IPS DF 19.7 (cell line): ENCODE measurements at places on chromosomes 5 and 9.
A peak's percentile ranks its signal among the peaks of the same experiment; 100 is the strongest.

DNA sequence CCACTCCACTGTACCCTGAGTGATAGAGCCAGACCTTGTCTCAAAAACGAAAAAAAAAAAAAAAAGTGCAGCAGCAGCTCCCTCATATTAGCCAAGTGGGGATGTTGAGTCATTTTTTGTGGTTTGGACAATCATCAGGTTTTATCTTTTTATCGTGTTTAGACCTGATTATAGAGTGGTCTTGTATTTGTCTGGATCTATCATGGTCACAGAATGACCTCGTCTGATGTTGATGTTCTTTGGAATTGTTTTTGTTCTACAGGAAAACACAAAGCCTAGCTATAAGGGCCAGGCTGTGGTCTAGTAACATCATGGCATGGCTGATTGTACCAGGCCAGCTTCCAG, 1.6 kb upstream of the FBXW11 start:
- no peak for DNase-seq

DNA sequence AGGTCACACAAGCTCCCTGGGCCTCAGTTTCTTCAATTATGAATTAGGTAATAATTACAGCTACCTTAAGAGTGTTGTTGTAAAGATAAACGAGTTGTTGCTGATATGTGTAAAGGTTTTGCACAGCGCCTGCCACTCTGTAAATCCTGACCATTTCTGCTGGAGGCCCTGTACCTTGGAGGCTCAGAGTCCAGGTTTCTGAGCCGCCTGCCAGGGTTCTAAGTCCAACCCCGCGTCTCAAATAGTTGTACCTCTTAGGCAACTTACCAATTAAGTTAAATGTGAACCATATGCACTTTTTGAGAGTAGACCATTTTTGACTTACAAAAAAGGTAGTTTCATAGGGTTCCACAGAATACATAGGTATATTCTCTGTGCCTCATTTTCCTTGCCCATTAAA, 156.8 kb upstream of the KLF9 start:
- DNase-seq: no peak

GRCh38 chr9:89145097-89145496, 33.5 kb downstream of the SHC3 start:
- DNase-seq: no peak

DNA sequence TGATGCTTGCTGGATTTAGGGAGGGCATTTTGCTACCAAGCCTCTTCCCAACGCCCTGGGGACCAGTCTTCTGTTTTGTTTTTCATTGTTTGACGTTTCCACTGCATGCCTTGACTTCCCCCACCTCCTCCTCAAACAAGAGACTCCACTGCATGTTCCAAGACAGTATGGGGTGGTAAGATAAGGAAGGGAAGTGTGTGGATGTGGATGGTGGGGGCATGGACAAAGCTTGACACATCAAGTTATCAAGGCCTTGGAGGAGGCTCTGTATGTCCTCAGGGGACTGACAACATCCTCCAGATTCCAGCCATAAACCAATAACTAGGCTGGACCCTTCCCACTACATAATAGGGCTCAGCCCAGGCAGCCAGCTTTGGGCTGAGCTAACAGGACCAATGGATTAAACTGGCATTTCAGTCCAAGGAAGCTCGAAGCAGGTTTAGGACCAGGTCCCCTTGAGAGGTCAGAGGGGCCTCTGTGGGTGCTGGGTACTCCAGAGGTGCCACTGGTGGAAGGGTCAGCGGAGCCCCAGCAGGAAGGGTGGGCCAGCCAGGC, 23.0 kb downstream of the PCDHGC5 start:
- no peak for DNase-seq

DNA sequence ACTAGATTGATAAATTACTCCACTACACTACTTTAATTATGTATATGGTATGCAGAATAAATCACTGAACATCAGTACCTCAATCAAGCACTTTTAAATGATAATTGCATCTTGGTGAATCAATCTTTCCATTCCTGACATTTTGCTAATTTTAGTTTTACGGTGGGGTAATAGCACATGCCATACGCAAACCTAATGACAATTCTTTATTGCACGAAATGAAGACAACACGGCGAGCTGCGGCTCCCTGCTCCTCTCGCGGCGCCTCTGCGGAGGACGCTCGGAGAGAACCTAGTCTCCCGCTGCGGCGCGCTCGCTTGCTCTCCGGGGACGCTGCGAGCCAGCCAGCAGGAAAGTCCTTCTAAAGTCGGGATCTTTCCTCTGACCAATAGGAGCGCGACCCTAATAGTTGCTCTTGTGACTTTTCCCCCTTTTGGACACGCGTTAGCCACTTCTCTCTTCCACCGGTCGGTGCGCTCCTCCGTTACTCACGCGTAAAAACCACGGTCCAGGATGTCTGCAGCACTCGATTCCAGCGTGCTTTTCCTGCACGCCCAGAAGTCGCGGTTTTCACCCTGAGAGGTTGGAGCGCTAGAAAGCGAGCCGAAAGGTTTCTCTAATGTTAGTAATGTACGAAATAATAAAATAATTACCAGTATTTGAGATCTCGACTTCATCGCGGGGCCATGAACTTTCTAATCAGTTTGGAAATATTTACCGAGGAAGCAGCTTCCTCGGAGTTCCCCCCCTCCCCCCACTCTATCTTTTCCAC, 1.0 kb upstream of the MEF2C start:
- DNase-seq: no peak

GRCh38 chr9:82923092-82923911, 139.6 kb downstream of the RASEF start:
- DNase-seq: no peak

- no peak for DNase-seq
Measured at GRCh38 chr5:38267372-38267771, 9.0 kb downstream of the EGFLAM start.

GRCh38 chr5:99258819-99259218, 330.0 kb upstream of the CHD1 start:
- no peak for DNase-seq

DNA sequence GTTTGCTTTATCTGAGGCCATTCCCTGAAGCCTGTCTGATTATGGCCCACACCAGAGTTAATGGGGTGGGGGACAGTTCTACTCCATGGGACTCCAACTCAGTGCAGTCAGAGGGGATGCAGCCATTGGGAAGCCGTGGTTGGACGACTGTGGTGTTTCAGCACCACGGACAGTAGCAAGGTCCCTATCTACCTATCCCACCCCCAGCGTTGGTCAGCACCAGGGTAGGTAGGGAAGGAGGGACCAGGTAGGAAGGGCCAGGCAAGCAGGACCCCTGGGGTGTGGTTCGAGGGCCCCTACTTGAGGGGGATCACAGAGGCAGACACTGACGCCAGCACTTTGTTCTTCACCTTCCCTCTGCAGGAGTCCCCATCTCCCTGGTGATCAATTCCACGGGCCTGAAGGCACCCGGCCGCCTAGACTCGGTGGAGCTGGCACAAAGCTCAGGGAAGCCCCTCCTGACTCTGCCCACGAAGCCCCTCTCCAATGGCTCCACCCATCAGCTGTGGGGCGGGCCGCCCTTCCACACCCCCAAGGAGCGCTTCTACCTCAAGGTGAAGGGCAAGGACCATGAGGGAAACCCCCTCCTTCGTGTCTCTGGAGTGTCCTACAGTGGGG, 33.2 kb downstream of the HMCN2 start:
- DNase-seq: no peak

DNA sequence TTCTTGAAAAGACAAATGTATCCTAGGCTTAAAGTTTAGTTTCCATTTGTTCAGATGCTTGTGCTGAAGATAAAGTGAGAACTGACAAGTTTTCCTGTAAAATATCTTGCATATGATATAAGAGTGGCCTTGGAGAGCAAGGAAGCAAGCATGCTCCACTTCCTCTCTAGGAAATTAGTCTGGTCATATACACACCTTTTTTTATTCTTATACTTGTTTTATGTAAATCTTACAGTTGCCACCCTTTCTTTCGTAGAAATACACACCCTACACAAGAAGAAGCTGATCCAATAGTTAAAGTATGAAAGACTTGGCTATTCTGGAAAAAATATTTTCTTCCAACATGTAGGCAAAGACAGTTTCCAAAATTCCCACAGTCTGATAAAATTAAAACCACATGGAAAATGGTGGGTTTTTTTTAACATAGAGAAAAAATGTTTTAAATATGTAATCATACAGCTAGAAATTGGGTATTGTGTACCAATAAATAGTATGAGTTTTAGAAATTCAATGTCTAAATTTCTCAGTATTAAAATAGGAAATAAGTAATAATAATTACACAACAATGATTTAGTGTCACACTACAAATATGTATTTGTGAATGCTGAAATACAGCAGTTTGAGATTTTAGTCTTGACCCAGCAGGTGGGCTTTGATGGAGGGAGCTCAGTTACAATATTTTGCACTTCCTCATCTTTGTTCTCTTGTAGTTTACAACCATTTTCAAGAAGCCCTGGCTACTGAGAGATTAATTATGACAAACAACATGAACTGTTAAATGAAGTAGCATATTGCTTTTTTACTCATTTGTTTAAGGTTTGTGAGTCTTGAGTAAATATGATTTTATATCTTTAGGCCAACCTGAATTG, 185.7 kb upstream of the GNA14 start:
- DNase-seq: no peak

DNA sequence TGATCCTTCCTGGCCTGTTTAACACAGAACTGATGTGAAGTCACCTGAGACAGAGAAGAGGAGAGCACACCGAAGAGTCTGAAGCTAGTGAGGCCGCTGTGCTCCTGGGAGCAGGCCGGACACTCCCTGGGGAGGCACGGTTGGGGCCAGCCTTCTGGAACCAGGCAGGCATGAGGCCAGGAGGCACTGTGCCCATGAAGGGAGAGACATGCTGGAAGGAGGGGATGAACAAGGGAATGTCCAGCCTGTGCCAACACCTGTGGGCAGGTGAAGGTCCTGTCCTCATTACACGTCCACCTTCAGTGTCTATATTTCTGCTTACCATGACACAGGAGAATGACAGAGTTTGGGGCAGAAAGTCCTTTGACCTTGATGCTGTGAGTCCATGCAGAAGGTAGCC, 183.8 kb upstream of the S1PR3 start:
- no peak for DNase-seq

DNA sequence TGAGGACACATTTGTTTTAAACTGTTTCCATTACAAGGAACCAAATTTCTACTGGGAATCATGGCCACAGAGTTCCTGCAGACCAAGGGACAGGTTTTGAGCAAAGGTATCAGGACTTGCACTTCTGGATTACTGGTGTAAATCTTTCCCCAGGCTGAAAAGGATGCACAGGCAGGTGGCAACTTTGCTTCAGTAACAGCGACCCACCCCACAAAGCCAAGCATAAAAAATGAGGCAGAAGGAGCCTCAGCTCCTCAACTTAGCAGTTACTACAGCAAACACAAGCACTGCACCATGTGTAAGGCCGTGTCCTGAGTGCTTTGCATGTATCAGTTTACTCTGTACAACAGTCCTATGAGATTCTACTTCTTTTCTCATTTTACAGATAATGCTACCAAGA, 251.9 kb downstream of the EBF1 start:
- DNase-seq: no peak

- DNase-seq: no peak
Measured at GRCh38 chr9:136668983-136669790, 6.5 kb downstream of the EGFL7 start.

DNA sequence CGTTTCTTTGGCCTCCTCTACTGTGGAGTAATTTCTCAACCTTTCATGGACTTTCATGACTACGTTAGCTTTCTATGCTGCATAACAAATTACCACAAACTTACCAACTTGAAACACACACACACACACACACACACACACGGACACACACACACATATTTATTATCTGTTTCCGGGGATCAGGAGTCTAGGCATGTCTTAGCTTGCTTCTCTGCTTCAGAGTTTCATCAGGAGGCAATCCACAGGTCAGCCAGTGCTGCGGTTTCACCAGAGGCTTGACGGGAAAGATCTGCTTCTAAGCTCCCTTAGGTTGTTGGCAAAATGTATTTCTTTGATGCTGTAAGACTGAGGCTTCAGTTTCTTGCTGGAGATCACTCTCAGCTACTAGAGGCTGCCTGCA, 59.0 kb upstream of the C9orf72 start:
- no peak for DNase-seq

DNA sequence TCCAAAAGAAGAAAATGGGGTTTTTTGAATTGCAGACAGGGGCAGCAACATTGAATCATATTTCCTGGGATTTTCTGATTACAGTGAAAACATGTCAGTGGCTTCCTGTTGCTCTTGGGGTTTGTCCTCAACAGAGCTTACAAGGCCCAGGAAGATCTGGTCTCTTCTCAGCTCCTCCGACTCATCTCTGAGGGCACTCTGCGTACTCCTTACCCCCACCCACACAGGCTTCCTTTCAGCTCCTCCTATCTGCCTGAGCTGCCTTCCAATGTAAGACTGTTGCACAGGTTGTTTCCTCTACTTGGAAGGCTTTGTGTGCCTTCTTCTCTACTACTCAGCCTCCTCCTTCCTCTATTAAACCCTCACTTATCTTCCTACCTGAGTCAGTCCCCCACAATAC, 245.1 kb upstream of the MEF2C start:
- no peak for DNase-seq

- no peak for DNase-seq
Measured at GRCh38 chr5:88503041-88503345, 234.3 kb upstream of the TMEM161B start.

- no peak for DNase-seq
Measured at GRCh38 chr5:111121926-111122325, 29.8 kb downstream of the WDR36 start.

DNA sequence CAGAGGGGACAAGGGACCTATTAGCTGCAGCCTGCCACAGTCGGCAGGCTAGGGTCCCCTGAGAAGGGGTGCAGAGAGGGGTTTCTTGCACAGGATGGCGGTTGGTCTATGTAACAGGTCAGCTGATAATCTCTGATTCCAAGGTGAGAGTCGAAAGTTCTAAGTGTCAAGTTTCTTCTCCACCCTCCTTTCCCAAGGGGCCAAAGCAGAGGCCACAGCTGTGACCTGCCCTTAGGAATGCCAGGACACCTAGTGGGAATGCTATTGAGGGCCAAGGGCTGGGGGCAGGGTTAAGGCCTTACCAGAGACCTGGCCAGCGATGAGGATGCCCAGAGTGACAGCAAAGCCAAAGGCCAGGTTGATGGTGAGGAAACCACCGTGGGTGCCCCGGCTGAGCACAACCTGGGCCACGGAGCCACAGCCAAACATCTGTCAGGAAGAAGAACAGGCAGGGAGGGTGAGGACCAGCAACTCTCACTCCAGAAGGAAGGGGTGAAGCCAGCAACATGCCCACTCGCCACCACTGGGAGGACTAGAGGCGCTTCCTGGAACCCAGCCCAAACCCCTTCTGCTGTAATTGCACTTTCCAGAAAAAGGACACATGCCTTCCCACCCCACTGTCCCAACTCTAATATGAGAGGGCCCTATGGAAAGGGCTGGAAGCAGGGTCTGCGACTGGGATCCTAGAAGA, 3.8 kb downstream of the AQP3 start:
- no peak for DNase-seq

- DNase-seq: no peak
Measured at GRCh38 chr9:22455181-22455580, 8.6 kb downstream of the DMRTA1 start.

DNA sequence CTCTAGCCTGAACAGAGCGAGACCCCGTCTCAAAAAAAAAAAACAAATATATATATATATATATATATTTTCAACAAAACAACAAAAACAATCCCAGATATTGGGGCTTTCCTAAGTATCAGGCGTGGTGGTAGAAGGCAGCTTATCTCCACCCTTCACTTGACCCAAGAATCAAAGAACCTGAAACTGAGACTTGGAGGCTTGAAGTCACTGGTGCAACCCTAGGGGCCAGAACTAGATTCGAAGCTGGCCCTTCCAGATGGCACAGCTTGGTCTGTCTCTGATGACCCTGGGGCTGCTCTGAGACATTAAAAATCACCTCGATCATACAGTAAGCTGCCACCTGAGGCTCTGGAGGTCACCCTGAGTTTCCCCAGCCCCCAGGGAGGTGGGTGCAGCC, 1.3 kb upstream of the KCNMB1 start:
- DNase-seq: no peak

GRCh38 chr9:95268681-95269080, 48.8 kb downstream of the FANCC start:
- peak; percentile 25 for DNase-seq
